ENCODE measurements at places on chromosomes 2 and 18.
A peak's percentile ranks its signal among the peaks of the same experiment; 100 is the strongest.

DNA sequence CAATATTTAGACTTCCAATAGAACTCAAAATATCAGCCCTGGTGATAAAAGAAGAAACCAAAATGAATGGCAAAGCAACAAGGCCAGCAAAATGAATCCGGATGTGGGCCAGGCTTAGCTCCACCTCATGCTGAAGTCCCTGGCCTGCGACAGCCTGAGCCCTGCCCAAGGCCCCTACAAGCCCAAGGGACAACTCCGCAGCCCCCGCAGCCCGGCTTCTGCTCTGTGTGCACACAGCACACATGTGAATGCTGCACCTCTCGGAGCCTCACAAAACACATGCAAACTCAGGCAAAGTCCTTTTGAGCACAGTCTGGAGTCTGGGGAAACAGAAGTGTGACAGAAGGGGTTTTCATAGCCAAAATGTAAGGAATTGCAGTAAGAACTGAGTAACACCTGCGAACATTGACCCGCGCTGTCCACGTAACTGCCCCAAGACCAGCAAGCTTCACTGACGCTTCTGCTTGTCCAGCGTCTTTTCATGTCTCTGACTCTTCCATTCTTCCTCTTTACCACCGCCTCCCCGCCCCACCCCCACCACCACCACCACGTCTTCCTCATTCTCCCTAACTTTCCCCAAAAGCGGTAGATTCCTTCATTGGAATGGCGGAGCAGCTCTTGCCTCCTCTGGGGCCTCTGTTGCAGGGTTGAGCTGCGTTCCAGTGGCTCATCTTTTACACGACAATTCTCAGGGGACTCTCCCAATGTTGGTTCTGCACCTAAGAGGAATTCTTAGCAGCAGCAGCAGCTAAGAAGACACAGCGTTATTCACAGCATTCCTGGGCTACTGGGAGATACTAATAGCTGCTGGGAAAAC, 136.4 kb upstream of the COPS8 start:
- DNase-seq, result no peak

DNA sequence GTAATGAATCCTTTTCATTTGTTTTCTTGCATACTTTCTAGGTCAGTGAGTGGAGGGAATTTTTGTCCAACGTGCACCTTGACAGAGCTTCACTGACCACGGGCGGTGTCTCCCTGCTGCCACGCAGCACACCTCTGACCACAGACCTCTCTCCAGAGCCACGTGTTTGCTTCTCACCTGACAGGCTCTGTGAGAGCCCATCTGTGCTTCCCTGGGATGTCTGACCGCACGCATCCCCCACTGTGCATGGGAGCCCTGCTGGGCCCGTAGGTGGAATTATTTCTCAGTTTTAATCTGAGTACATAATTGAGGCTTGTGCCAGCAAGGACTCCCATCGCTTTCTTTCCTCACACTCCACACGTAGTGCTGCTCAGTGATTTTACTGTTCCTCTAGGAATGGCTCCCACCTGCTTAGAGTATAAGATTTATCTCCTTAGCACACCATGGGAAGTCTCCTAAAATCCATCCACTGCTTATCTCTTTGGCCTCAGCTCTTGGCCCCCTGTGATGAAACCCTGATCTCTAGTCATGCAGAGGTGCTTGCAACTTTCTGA, 482.6 kb downstream of the TSN start:
- DNase-seq, result no peak

- DNase-seq, result no peak
Observed at GRCh38 chr2:169573974-169574299, 272 bp upstream of the FASTKD1 start.

DNA sequence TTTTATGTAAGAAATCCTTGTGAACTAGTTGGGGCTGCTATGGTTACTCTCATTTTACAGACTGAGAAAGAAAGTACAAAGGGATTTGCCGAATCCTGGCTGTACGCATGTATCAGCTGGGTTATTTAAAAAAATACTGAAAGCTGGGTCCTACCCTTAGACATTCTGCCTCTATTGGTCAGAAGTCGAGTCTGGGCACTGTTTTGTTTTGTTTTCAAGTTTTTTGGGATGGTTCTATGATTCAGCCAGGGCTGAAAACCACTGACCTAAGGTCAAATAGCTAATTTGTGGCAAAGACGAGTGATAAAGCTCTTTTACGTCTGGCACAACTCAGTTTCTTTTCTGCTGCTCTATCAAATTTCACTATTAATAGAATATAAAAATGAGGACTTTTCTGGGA, 5.9 kb upstream of the SLC8A1 start:
- DNase-seq, result no peak

- no peak for DNase-seq
Observed at GRCh38 chr2:75173740-75174139, 25.6 kb downstream of the TACR1 start.

GRCh38 chr18:2589345-2590068, 18.1 kb downstream of the NDC80 start:
- no peak for DNase-seq

DNA sequence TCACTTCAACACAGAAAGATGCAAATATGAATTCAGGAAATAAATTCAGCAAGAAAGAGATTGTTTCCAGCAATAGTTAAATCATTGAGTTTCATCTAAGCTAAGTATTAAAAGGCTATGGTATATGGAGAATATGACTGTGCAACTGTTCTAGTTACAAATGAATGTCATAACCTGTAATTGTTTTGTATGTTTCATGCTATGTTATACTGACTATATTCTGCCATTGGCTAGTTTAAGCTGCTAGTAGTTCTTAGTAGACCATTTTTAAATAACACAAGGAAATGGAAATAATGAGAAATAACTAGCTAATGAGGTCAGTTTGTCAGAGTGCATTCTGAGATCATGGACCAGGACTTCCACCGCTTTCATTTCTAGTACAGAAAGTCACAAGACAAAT, 1154.9 kb upstream of the TMEFF2 start:
- no peak for DNase-seq

GRCh38 chr2:11050565-11050964, 104.7 kb upstream of the SLC66A3 start:
- DNase-seq, result no peak

- DNase-seq, result no peak
Observed at GRCh38 chr2:10043256-10043905, at the start of gene KLF11. KLF11 (plus strand) TSS chr2:10043550; CDS start chr2:10043717, 167 bp downstream.

- DNase-seq, result no peak
Observed at GRCh38 chr2:235981631-235982030, 186.6 kb downstream of the GBX2 start.

DNA sequence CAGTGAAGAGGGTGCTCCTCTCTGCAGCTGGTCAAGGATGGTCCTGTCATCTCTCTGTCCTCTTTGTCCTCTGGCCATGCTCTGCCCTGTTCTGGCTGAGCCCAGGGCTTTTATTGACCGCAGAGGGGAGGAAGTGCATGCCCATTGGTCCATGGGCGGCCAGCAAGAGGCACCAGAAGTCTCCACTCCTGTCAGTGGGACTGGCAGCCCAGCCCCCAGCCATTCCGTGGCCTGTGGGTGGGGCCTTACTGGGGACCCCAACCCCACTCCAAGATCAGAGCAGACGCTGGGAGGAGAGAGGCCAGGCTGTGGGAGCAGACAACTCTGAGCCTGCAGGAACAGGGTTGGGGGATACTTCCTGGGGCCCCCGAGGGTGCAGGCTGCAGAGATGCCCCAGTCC, 156.9 kb downstream of the CTNNA2 start:
- no peak for DNase-seq

- no peak for DNase-seq
Observed at GRCh38 chr2:207226243-207226642, 60.5 kb upstream of the KLF7 start.

DNA sequence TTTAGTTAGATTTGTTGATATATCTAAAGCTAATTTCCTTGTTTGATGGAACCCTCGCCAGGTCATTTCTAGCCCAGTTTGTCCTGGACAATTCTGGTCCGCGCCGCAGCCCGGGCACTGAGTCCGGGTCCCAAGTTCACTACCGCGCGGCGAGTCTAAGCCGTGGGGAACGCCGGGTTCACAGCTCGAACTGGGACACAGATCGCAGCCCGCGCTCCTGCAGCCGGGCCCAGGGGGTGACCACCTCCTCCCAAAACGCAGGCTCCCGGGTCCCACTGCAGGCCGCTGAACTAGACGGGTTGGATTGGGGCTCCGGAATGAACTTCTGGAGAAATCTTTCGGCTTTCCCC, 681 bp downstream of the ACADL start:
- peak; percentile 19 for DNase-seq

GRCh38 chr2:147614471-147614870, 230.4 kb upstream of the ACVR2A start:
- DNase-seq, result no peak

- DNase-seq, result no peak
Observed at GRCh38 chr2:152432206-152432653, 97.3 kb downstream of the FMNL2 start.

Data from cortex of kidney (tissue), 1 donor.